Hematopoietic multipotent progenitor cell treated with erythropoietin and hydrocortisone succinate and interleukin-3 and kit ligand, for 17 days (in vitro differentiated cells): ENCODE measurements at places on chromosomes 4 and X.

DNA sequence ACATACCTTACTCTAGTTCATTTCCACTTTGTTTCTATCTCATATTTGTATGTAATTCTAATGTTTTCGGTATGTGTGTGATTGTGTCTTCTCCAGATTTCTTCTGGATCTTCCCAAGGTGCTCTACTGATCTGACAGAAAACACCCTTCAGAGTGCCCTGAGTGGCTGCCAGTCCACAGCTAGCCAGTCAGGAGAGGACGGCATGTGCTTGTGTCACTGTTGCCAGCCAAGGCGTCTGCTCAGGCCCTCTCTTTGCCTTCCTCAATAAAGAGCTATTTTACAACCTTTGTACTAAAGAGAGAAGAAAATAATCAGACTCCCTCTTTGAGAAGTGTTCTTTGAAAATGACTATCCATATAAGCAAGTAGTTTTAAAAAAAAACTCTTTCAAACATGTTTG lies 29.0 kb downstream of the CD99L2 start:
- DNase-seq = no peak

DNA sequence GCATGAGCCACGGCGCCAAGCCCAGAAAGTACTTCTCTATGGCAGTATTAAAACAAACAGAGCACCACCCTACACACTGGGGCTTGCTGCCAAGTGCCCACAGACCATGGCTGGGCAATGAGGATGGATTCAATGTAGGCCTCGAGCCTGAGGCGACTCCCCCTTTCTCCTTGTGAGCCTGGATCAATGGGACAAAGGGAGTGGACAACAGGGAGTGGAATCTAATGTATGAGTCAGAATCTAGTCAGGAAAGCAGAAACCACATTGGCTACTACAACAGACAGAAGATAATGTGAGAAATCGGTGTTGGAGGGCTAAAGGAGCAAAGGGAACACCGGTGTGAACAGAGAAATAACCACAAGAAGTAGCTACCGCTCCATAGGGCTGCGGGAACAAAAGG lies 37.7 kb upstream of the OCIAD2 start:
- DNase-seq = no peak

GRCh38 chr4:77669946-77670590 lies 64.4 kb downstream of the CXCL13 start:
- DNase-seq = no peak

- no peak for DNase-seq
Observed at GRCh38 chr4:130714006-130714405, 1618.1 kb downstream of the C4orf33 start.

DNA sequence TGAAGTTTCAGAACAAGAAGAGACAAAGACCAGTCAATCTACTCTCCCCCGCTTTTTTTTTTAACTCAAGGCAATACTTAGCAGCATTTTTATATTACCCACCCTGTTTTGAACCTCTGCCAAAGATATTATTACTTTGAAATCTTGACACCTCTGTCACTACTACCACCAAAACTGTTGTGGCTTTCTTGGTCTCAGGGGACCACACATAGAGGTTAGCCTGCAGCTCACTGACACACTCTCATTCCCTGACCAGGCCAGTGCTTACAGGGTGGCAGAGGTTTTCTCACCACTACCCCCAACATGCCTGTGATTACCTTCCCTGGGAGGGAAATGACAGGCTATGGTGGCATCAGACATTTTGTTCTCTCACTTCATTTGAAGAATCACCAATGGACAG lies 137.4 kb upstream of the STIM2 start:
- no peak for DNase-seq

GRCh38 chrX:152136312-152136711 lies 2.1 kb downstream of the MAGEA10 start:
- DNase-seq = no peak

DNA sequence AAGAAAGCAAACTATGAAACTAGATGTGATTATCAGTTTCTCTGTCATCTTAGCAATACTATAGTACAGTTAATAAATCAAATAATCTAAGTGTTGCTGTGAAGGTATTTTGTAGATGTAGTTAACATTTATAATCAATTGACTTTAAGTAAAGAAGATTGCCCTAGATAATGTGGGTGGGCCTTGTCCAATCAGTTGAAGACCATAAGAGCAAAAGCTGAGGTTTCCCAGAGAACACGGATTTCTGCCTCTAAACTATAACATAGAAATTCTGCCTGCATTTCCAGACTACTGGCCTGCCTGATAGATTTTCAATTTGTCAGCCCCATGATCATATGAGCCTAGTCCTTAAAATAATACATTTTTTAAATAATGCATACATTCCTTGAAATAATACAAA lies 222.9 kb downstream of the PCDH18 start:
- DNase-seq = no peak

DNA sequence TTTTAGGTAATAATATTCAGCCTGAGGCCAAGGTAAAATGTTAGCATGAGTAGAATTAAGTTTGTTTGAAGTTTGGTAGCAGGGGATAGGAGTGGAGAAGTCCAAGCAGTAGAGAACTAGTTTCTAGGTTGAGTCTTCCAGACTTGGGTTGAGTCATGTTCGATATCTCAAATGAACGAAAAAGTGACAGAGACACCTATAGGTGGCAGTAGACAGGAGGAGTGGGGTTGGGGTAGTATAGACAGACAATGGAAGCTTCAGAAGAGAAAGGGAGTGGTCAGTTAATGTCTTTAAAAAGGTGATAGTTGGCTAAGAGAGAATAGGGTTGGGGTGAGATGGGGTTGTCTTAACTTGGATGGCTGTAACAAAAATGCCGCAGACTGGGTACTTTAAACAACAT lies 58.7 kb upstream of the EMCN start:
- DNase-seq = no peak

DNA sequence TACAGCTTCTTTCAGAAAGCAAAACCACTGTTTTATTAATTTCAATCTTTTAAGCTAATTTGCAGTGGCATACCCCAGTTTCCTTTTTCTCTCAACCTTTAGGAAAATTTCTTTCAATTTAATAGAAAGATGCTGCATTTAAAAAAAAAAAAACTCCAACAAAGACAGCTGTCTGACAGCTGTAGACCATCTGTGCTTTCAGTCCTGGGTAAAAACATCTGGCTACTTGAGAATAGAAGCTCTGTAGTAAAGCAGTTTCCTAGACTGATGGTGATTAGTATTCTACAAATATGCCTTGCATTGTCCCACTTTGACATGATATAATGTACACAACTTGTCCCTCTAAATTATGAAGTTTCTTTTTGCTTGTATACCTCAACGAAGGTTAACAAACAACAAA lies 197.8 kb downstream of the EDA start:
- DNase-seq = no peak

- DNase-seq = no peak
Observed at GRCh38 chrX:47662144-47662657, 3.2 kb upstream of the UXT start.

- DNase-seq = no peak
Observed at GRCh38 chrX:111847491-111848133, 28.4 kb upstream of the TRPC5OS start.

- DNase-seq = no peak
Observed at GRCh38 chr4:78565971-78566372, 14.4 kb downstream of the ANXA3 start.

DNA sequence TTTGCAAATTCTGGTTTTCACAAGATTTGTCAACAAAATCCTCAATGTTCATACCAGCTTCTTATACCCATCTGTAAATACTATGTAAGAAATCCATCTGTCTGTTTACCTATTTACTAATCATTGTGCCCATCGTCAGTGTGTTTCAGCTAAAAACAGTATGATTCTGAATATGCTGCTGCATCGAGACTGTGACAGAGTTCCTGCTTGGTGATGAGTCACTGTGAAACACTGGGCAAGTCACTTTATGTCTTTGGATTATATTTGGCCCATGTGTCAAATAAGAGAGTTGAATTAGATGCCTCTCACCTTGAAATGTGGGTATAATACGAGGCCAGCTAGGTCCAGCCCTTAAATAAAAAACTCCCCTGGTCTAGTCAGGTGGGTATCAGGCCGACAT lies 79.3 kb downstream of the CBLL2 start:
- DNase-seq = no peak

- DNase-seq = no peak
Observed at GRCh38 chrX:113389846-113390245, 549.2 kb upstream of the AMOT start.

DNA sequence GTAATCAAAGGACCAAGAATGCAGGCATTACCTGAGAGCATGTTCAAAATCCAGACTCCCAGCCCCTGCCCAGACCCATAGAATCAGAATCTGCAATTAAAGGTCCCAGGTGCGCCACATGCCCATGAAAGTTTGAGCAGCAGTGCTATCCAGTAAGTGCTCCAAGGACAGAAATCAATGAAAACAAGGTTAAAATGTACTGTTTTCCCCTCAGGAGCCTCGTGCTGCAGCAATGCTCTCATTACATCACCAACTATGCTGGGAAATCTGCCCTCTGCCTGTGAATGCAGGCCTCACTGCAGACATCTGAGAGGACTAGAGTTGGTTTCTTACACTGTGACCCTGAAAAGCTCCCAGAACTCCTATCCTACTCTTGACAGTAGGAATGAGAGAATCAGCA lies 21.1 kb downstream of the ANXA5 start:
- DNase-seq = no peak

DNA sequence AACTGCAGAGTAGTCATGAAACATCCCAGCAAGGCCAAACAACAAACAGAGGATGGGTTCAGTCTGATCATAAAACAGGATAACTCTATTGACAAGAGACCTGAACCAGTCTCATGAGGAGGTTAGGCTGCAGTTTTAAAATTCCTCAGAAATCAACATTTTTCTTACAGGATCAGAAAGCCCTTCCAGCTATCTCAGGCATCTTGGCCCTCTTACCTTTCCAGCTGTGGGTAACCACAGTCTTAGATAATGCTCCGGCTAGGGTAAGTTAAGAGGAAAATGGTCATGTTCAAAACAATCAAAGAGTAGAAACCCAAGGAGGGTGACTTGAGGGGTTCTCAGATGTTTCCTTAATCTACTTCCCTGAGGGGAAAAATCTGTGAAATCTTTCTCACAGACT lies 5.1 kb downstream of the CTSO start:
- no peak for DNase-seq

GRCh38 chrX:12548746-12549145 lies 242.5 kb upstream of the PRPS2 start:
- no peak for DNase-seq

DNA sequence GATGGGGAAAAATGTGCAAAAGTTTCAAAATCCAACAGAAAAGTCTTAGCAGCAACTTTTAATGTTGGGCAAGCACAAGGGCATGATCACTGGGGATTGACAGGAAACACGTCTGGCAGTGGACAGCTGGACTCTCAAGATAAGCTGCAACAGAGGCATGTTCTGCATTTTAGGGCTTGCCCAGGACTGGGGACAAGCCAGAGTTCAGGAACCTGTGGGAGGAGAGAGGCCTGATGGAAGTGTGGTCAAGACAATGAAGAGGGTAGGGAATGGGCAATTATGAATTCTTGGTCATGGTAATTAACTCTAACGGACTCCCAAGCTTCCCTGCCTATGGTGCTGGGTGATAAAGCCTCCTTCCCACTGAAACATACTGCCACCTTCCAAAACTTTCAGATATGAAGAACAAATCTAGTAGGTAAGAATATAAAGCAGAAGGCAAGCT lies 48.4 kb downstream of the ANXA3 start:
- DNase-seq = no peak

- DNase-seq = no peak
Observed at GRCh38 chr4:11545651-11546050, 117.0 kb upstream of the HS3ST1 start.

DNA sequence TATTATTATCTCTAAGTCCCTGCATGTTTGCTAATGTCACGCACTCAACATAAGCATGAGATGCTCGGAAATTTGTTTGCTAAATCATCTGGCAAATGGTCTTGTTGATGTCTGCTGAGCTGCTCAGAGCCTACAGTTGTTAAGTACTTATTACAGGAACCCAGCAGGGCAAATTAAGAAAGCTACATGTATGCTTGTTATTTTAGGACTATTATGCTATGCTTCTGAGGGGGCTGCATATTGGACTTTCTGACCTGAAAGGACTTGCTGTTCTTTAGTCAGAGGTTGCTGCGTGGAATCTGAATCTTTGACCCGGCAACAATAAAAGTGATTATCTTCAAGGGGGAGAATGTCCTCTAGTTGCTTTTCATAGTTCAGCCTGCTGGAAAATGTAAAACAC lies 36.3 kb upstream of the TENM3 start:
- DNase-seq = no peak

DNA sequence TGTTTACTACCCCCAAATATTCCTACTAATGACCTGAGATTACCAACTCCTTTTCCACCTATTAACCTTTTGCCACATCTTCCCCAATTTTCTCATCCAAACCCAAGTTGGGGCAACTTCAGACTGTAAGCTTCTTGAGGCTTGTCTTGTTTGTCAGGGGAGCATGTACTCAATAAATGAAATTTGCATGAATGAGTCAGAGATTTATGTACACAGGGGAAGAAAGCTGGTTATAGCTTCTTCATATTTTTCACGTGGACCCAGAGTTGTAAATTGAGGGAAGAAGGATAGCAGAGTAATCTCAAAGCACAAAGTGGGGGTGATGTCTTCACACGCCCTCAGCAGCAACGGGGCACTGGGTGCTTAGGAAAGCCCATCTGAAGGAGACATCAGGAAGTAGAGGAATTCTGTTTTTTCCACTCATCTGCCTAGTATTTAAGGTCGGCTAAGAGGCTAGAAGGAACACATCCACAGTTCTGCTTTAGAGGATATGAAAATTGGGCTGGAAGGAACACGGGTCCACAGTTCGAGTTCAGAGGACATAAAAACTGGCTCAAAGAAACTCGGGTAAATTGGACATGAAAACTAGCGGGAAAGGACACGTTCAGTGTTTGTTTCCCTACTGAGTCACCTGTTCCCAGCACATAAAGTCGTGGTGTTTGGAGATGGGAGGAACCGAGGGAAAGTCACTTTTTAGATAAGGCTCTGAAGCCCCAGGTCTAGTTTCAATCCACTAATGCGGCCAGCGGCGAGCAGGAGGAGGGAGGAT lies 696 bp upstream of the CA5B start:
- DNase-seq = peak; percentile 7

DNA sequence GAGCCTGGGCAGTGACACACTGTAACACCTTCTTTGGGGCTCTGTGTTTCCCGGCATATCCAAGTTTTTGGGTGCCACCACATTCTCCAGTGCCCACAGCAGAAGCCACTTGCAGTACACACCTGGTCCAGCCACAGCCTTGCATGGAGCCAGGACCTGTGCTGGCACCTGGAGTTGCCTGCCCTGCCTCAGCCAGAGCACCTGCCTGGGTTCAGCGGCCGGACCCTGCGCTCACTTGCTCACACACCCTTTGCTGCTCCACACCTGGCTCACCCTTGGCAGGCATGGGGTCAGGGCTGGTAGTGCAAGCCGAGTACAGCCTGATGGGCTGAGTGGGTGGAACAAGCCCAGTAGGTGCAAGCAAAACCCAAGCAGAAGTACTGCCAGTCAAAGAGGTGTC lies 1511.1 kb downstream of the TECRL start:
- no peak for DNase-seq

- no peak for DNase-seq
Observed at GRCh38 chr4:111991163-111991562, 154.1 kb upstream of the FAM241A start.

GRCh38 chrX:55260806-55261205 lies 3.9 kb downstream of the PAGE3 start:
- no peak for DNase-seq

- no peak for DNase-seq
Observed at GRCh38 chr4:150090836-150091235, 12.6 kb downstream of the DCLK2 start.
